Activated CD4-positive, alpha-beta T cell treated with anti-CD3 and anti-CD28 coated beads for 48 hours (primary cell): ENCODE measurements at places on chromosomes 1 and 21.
A peak's percentile ranks its signal among the peaks of the same experiment; 100 is the strongest.

- DNase-seq = no peak
These were observed 134.6 kb downstream of the NPHP4 start for GRCh38 chr1:5857508-5858090.

- no peak for DNase-seq
These were observed 189.1 kb downstream of the FGGY start for GRCh38 chr1:59485949-59486348.

- DNase-seq = no peak
These were observed 103.4 kb downstream of the TENT5C start for GRCh38 chr1:117709249-117709691.

DNA sequence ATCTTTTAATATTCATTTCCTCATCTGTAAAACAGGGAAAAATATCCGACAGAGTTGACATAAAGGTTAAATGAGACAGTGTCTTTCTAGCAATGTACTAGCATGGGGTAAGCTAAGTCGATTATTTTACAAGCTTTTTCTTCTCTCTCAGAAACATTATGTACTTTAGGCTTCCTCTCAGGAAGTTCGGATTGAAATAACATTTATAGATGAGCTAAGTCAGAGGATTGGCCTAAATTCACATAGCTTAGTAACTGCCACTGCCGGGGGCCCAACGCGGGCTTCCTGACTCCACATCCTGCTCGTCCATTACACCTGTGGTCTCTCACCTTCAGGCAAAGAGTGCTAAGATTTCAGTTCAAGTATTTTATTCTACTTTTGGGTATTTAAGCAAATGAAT lies 462.3 kb upstream of the NFIA start:
- no peak for DNase-seq

GRCh38 chr1:220507085-220507484 lies 20.9 kb upstream of the MARK1 start:
- no peak for DNase-seq

DNA sequence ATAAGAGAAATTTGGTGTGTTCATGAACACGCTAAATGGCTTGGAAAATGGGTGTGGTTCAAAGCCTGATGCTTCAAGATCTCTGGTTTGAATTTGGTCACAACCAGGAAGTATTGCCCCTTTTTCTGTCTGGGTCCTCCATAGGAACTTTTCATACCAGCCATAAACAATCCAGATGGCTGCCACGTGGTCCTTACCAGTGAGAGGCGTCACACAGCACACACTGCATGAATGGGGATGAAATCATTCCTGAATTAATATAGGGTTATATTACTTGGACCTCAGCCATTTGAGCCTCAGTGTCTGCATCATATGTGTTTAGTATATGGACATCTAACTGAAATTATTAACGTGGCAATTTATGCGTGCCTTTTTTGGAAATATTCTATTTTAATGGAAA lies 64.0 kb downstream of the PRRX1 start:
- no peak for DNase-seq

- DNase-seq = no peak
These were observed 48.5 kb upstream of the S1PR1 start for GRCh38 chr1:101188331-101188730.

GRCh38 chr1:33391343-33392078 lies 39.4 kb downstream of the PHC2 start:
- no peak for DNase-seq

GRCh38 chr1:2383576-2383975 lies 7.8 kb downstream of the MORN1 start:
- no peak for DNase-seq

DNA sequence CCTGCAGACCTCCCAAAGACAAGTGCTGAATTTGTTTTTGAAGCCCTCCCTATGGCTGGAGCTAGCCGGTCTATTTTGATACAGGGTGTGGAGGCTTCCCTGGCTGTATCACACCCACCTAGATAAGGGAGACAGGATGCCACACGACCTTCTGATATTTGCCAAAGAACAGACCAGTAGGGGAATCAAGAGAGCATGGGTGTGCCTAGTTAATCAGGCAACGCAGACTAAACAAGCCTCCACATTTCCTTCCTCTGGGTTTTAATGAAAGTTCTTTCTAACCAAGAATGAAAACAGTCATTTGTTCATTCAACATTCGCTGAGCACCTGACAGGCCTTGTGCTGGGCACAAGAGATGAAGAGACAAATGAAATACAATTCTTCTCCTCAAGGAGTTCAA lies 446.8 kb downstream of the PLPP3 start:
- no peak for DNase-seq

- no peak for DNase-seq
These were observed 34.0 kb downstream of the MEGF6 start for GRCh38 chr1:3577300-3577699.

DNA sequence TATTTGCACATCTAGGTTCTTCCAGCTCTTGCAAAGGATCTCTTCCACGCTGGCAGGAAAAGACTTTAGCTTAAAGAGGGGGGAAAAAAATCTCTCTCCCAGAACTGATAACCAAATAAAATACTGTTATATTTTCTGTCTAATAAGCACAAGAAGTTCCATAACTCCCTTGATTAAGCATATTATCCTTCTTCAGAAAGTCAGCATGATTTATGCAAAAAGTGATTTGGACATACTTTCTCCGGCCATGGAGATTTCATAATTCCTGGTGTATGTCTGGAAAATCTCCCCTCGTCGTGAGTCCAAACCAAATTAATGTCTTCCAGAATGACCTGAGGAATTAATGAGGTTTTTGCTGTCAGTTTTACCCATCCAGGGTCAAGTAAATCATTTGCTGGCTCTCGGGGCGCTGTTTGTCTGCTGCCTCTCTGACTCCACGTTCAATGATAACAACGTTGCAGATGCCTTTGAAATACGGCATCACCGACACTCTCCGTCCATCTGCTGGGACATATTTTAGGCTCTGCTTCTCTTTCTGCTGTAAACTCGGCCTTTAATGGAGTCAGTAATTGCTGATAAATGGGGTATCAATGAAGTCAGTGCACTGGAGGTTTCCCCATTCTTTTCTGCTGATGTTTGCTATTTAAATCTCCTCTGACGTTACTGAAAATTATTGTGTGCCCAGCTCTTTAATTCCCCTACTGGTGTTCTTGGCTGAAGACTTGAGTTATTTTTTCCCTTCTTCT lies 112.9 kb downstream of the HLX start:
- no peak for DNase-seq

DNA sequence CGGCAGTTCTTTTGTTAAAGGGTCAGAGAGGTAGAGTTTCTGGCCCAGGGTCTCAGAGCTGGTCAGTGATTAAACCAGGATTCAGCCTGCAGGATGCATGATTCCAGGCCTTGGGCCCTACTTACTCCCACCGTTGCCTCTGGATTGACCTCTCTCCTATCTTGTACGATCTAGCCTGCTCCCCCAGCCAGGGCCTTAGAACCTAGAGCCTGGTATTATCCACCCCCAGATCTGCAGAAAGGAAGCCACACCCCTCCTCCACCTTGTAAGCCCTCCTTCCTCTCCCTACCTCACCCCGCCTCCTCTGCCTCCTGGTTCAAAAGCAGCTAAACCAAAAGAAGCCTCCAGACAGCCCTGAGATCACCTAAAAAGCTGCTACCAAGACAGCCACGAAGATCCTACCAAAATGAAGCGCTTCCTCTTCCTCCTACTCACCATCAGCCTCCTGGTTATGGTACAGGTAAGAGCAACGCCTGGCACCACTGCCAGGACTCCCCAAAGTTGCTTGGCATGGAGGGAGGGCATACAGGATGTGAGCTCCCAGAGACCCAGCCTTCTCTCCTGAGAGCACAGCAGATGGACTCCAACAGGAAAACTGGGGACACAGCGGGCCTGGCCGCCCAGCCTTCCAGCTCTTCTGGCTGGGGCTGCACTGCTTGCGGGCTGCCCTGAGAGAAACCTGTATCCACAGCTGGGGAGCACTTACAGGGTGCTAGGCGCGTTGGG lies at the start of gene CD52:
TSS of gene CD52 (plus strand) at position 347 of the 726 bp plus-strand sequence. CDS start at position 407, 60 bp downstream.
- DNase-seq = peak; percentile 78

DNA sequence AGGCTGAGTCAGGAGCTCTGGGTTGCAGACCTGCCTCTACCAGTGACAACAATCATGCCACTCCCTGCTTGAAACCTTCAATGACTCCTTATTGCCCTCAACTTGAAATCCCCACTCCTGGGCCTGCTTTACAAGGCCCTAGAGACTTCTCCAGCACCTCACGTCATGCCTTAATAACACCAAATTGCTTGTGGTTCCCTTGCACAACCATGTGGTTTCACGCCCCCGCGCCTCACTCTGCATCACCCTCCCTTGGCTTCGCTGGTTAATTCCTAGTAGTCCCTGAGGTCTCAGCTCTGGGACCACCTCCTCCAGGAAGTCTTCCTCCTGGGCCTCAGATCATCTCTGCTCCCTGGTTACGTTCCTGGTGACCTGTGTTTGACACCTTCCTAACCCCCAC lies 33.0 kb downstream of the EPHA2 start:
- peak; percentile 73 for DNase-seq

DNA sequence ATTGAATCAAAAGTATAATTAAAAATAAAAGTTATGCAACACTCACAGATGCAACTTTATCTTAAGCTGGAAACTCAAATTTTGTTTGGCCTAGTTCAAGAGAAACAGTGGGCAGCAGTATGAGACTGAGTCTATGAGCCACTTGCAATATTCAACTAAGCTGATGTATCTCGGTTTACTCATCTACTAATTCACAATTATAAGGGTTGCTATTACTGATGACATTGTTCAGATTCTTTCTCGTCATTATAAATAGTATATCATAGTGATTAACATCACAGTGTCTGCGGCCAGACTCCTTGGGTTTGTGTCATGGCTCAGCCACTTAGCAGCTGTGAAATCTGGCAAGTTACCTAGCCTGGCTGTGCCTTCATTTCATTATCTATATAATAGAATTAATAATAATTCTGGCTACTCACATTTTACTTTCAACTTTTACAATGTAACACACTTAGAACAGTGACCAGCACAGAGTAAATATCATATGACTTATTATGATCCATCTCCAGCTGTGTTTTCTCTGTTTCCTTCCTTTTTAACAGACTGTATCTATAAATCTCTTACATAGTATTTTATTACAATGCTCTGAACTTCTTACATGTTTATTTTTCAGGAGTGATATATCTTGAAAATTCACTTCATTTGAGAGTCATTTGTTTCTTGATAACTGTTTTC lies 194.3 kb upstream of the RGS18 start:
- DNase-seq = no peak

GRCh38 chr1:48692235-48692634 lies 84.5 kb downstream of the BEND5 start:
- no peak for DNase-seq

DNA sequence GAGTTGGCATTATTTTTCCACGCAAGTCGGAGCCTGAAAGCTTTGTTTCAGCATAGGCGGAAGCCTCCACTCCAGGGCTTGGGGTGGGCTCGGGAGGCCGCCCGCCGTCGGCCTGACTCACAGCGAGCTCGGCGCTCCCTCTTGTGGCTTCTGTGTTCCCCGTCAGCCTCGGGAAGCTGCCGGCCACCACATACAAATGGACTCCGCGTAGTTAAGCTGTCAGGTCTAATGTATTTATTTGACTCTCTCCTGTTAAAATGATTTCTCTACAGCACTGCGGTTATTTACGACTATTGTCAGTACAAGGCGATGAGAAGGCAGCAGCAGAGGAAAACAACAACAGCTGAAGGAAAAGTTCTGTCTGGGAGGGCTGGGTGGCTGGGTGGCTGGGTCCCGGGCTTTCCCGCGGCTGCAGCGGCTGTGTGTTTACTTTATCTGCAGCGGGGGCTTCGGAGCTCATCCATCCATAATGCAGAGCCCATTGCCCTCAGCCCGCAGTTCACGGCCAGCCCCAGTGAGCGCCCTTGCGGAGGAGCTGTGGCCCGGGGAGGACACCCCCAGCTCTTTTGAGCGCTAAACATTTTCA lies 375.7 kb upstream of the CAMK1G start:
- peak; percentile 37 for DNase-seq

DNA sequence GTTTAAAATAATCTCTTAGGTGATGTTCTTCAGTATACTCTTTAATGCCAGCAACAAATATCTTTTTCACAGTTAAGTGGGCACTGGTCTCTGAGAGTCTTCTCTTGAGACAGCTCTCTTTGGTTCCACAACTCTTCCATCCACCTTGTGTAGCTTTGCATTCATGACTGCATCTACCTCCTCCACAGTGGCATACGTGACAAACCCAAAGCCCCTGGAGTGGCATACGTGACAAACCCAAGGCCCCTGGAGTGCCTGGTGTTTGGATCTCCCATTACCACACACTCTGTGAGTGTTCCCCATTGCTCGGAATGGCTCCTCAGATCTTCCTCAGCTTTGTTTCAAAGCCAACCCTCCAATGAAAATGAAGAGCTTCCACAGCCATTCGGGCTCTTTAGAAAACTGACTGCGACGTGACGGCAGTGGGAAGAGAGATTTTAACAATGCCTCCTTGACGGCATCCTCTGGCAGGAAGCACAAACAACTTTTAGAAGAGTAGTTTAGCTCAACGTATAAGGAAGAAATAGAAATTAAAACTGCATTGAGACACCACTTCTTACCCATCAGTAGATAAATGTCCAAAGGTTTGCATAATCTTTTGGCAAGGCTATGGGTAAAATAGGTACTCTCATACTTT lies 45.8 kb downstream of the SLC30A7 start:
- DNase-seq = no peak

DNA sequence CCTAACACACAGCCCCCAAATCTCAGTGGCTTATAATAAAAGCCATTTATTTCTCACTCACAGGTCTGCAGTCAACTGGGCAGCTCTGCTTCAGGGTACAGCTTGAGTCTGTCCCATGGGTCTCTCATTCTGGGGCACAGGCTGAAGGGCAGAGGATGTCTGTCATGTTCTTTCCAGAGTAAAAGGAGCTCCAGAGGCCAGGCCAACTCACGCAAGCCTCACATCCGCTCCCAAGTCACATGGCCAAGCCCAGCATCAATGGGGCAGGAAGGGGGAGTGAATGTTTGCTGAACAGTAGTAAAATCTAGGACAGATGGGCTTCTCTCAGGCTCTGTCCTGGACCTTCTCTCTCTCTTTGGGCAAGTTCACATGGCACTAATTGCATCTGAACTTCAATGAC lies 7.1 kb upstream of the SSBP3 start:
- DNase-seq = peak; percentile 50

DNA sequence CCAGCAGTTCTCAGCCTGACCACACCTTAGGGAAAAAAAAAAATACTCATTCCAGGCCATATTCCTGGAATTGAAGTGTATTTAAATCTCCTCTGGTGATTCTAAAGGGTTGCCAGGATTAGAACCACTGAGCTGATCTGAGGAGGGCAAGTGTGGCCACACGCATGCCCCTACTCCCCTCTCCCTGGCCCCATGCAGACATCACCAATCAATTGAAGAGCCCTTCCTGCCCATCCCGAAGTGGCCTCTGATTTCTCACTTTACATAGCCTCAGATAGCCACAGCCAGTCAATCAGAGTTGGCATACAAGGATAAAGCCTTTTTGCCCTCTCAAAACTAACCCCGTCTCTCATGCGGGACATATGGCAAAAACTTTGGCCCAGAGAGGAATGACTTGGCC lies 84.5 kb upstream of the TMEM51 start:
- no peak for DNase-seq

DNA sequence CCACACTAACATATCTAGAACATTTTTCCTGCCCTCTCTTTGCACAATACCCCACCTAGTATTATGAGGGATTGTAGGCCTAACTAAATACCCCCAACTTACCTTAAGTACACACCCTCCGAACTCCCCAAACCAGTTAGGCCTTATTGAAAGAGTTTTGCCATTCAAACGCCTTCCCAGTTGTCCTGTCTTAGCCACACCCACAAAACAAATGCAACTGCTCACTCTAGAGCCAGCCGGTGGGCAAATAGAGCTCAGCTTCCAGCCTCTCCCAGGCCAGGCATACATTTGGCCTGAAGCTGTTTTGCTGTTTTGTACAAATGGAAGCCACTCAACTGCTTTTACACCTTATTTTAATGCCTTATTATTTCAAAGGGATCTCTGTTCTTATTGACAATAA lies 224.2 kb upstream of the RUNX1 start:
- DNase-seq = no peak

GRCh38 chr21:39680216-39680615 lies 64.8 kb upstream of the IGSF5 start:
- no peak for DNase-seq
